NCI-H526 (cell line): ENCODE measurements at places on chromosomes 6 and 20.
A peak's percentile ranks its signal among the peaks of the same experiment; 100 is the strongest.

GRCh38 chr6:163469459-163469985, 55.0 kb downstream of the QKI start:
- no peak for DNase-seq

GRCh38 chr6:15755526-15755925, 92.7 kb upstream of the DTNBP1 start:
- no peak for DNase-seq

DNA sequence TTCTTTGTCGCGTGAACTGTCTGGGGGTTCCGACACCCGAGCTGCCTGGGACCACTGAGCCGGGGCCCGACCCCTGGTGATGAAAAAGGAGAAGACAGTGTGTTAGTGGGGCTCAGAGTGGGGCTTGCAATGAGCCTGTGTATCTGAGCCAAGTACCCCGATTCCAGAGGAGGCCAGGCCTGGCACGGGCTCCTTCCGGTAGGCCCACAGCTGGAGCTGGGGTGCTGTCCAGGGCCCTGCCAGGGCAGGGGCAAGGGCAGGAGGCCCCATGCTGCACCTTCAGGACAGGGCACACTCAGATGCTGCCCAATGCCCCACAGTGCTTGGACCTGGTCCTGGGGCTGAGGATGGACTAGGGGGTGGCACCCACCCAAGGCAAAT, 89.4 kb downstream of the TAF4 start:
- no peak for DNase-seq

DNA sequence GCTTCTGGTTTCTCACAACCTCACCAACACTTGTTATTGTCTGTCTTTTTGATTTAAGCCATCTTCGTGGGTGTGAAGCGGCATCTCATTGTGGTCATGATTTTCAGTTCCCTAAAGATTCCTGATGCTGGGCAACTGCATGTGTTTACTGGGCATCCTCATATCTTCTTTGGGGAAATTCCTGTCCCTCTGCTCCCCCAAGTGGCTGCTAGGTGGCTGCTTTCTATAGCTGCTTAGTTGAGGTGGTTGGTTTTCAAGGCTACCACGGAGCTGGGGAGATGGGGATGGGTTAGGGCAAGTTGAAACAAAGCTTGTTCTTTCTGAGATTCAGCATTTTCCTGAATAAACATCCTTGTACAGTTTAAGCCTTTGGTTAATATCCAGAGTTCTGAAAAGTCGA, 403.9 kb upstream of the SULF2 start:
- DNase-seq: peak; percentile 63

DNA sequence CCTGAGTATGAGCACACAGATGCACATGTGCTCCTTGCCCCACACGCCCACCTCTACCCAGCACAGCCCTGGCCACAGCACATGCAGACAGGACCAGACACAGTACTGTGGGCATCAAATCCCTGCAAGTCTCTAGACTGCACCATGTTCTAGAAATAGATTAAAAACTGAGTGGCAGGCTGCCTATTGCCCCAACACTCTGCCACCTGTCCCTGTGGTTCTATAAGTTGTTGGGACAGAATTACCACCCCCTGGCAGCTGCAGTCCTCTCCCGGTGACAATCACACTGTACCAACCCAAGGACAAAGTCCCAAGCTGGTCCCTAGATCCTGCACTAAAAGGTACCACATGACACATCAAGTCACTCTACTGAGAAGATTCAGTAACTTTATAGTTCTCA, 70.2 kb downstream of the B3GAT2 start:
- DNase-seq: no peak

DNA sequence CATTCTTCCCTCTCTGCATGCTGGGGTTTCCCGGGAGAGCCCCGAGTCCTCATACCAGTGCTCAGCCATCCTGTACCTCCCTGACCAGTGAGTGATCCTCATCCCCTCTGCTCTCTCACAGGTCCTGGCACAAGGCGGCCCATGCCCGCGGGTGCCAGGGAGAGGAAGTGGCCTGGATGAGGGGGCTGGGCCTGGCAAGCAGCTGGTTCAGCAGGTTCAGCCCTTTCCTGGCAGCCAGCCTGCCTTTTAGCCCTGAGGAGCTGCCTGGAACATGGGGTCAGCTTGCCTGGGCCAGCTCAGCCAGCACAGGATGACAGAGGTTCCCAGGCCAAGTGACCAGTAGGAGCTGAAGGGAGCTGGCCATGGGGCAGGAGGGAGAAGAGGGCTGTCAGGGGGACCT, 10.9 kb downstream of the MOCS1 start:
- DNase-seq: no peak

- peak; percentile 73 for DNase-seq
Measured at GRCh38 chr6:106444777-106445507, 84.4 kb downstream of the CRYBG1 start.

- peak; percentile 23 for DNase-seq
Measured at GRCh38 chr6:71656121-71656520, 230.2 kb upstream of the RIMS1 start.

- no peak for DNase-seq
Measured at GRCh38 chr6:38337819-38338465, 301.8 kb downstream of the BTBD9 start.

GRCh38 chr20:46802722-46803121, 91.9 kb upstream of the EYA2 start:
- DNase-seq: no peak

DNA sequence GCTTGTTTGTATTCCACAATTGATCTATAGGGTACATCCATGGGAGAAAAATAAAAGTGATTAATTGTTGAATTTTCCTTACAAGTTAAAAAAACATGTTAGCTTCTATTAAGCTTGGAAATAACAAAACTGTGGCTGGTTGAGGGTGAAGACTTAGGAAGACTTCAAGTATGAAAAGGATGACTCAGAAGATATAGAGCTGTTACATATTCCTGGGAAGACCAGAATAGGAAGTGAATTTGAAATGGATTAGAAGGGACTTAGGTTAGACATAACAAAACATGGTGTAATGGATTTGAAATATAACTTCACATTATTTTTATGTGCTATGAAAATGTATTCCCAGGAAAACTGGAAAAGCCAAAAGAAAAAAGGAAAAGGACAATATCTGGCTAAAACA, 732.2 kb downstream of the HDGFL1 start:
- no peak for DNase-seq

- no peak for DNase-seq
Measured at GRCh38 chr6:39665861-39666260, 59.3 kb downstream of the KIF6 start.

GRCh38 chr6:4382362-4382853, 247.0 kb upstream of the ECI2 start:
- DNase-seq: no peak

DNA sequence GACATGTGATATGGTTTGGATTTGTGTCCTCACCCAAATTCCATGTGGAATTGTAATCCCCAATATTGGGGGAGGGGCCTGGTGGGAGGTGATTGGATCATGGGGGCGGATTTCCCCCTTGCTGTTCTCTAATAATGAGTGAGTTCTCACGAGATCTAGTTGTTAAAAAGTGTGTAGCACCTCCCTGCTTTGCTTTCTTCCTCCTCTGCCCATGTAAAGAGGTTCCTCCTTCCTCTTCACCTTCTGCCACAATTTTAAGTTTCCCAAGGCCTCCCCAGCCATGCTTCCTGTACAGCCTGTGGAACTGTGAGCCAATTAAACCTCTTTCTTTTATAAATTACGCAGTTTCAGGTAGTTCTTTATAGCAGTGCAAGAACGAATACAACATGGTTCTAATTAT, 2.1 kb upstream of the ZNF451 start:
- DNase-seq: no peak

GRCh38 chr6:91633374-91634111, 1046.7 kb upstream of the MAP3K7 start:
- peak; percentile 3 for DNase-seq

DNA sequence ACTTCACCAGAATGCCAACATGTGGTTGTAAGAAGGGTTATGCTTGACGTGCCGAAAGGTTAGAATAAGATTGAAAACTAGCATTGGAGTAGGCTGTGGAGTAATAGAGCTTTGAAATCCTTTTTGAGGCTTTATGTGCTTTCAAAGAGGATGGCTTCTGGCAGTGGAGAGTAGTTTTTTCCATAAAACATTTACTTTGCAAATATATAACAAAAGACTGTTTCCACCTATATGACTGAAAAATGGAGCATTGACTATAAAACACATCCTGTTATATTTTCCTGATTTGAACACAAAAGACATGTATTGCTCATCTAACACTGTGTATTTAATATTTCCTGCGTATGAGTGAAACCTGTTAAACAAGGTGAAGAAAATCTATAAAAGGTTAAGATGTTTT, 38.8 kb downstream of the ZFAND3 start:
- DNase-seq: no peak

- DNase-seq: no peak
Measured at GRCh38 chr6:129679758-129680157, 30.2 kb downstream of the ARHGAP18 start.

DNA sequence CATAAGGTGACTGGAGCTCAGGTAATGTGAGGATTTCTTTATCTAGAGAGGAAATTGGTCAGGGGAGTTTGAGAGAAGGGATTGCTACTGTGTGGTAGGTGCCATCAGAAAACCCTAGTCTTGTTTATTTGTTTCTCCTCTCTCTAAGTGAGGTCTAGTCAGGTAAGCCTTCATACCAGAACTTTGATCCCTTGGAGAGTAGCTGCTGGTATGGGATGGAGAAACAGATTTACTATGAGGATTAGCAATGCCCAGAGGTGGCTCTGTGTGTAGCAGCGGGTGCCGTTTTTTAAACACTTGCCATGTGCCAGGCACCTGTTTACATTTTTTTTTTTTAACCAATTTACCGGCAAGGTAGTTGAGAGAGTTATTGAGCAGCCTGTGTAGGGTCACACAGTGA, 19.5 kb downstream of the CMTR1 start:
- no peak for DNase-seq

GRCh38 chr6:47308552-47309290, 984 bp downstream of the TNFRSF21 start:
- peak; percentile 59 for DNase-seq

DNA sequence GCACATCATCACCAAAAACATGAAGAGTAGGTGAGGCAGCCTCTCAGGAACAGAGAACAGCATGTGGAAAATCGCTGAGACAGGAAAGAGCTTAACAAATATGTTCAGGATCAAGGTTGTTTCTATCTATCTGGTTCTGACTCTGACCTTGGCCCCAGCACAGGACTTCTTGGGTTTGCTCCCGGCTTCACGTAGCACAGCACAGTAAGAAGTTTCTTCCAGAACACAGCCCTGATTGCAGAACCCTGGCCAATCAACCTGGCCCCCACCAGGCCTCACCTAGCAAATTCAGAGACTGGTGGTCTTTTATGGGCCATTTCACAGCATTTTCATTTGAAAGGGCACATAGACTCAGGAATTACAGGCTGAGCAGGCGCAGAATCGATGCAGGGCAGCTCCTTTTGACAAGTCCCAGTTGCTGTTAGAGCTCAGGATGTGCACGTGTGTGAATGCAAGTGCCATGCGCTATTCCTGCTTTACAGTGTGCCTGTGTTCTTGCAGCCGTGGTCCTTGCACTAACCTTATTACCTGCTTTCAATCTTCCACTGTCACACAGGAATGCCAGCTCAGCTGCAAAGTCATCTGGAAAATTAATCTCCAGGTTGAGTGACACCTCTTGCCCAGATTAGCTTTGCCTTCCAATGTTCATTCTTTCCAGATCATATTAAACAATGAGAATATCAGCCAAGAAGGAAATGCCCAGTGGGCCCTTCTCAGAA, 100.5 kb upstream of the SLC2A12 start:
- DNase-seq: no peak

DNA sequence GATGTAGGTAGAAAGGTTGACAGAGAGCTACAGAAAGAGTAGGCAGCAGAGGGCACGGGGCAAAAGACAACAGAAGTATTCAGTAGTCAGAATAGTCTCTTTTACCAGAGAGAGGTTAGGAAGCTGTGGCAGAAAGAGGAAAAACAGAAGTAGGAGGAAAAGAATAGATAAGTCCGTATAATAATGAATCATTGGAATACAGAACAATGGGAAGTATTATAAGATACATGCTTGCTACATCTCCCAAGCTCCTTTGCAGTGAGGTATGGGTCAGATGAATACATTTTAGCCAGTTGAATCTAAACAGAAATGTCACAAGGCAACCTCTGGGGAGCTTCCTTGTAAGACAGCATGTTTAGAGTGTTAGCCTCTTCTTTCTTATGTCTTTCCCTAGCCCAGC, 570.5 kb upstream of the CITED2 start:
- DNase-seq: no peak

DNA sequence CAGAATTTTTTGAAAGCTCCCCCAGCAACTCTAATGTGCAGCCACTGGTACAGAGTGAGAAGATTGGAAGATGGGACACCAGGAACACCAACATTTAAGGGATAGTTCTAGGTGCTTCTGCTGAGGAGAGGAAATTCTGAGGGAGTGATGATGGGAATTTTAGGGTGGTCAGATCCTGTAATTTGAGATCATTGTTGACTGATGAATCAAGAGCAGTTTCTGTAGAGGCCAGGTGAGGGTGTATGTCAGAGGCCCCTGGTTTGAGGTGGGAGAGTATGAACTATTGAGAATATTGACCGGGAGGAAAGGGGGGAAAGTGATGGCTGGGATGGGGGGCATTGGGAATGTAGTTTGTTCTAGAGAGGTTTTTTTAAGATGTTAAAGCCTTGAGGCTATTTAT, 47.2 kb downstream of the PTPRA start:
- no peak for DNase-seq

- DNase-seq: no peak
Measured at GRCh38 chr6:108944071-108944470, 95.8 kb downstream of the ARMC2 start.

DNA sequence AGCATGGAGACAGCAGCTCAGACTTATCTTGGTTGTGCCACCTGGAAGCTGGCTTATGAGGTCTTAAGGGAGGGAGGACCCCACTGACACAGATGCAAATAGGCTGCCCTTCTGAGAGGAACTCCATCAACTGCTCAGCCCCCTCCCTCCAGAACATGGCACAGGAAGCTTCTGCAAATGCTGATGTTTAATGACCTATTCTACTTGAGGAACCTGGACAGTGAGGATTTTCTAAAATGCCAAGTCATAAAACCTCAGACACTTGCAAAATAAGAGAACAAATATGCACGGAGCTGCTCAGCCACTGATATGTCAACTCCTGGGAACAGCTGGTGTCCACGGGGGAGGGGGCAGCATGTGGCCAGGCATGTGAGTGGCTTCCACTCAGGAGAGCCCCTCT, 3.5 kb downstream of the CST9 start:
- no peak for DNase-seq

GRCh38 chr6:54695815-54696214, 150.8 kb upstream of the FAM83B start:
- no peak for DNase-seq

GRCh38 chr20:1825507-1825906, 69.7 kb upstream of the SIRPA start:
- DNase-seq: no peak

GRCh38 chr6:79605968-79606764, 25.0 kb upstream of the SH3BGRL2 start:
- DNase-seq: no peak
